ENCODE measurements at places on chromosomes 12 and 14. TPM values are rescaled to one million over a fixed set of nuclear protein-coding genes. Genes with fewer than 3 reads are reported as not detected.

GRCh38 chr12:50822082-50822481, 20.6 kb upstream of the TMPRSS12 start:
- DNase-seq = no peak

DNA sequence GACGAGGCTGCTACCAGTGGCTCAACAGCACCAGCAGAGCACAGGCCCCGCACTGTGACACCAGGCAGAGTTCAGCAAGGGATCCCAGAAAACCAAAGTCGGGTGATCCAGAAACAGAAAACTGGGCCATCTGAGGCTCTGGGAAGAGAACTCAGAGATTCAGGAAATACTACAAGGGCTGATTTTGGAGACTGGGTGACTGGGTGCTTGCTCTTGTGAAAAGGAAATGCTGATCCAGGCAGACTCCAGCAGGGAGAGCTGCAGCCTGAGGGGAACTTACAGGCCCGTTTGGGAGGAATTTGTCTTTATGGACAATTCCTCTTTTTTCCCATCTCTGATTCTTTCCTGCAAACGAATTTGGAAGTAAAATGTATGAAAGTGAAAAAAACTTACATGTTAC, 28.2 kb downstream of the FOXN3 start:
- DNase-seq = no peak

DNA sequence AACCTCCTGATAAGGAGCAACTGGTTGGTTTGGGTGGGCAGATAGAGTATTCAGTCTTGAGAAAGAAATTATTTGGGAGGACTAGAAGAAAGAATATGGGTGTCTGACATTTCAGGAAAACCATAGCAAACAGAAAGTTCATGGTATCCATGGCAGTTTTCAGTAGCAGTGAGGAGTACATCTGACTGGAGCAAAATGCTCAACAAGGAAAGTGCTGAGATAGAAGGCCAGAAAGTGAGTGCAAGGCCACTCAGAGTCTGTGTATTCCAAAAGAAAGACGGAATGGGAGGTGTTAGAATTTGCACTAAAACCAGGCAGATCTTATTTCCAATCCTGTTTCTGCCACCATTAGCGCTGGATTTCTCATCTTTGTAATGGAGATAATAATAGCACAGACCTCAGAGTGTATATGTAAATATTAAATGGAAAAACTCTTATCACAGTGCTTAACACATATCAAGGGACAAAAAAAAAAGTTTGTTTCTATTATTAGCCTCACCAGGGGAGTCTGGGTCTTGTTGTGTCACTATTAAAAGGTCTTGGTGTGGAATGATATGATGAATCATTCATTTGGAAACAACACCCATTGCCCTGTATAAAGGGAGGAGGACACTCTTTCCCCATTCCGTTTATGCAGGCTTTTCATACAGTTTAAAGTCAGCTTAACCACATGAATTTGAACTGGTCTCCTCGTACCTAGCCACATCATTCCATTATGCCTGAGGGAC, 349.8 kb downstream of the IPO8 start:
- no peak for DNase-seq

DNA sequence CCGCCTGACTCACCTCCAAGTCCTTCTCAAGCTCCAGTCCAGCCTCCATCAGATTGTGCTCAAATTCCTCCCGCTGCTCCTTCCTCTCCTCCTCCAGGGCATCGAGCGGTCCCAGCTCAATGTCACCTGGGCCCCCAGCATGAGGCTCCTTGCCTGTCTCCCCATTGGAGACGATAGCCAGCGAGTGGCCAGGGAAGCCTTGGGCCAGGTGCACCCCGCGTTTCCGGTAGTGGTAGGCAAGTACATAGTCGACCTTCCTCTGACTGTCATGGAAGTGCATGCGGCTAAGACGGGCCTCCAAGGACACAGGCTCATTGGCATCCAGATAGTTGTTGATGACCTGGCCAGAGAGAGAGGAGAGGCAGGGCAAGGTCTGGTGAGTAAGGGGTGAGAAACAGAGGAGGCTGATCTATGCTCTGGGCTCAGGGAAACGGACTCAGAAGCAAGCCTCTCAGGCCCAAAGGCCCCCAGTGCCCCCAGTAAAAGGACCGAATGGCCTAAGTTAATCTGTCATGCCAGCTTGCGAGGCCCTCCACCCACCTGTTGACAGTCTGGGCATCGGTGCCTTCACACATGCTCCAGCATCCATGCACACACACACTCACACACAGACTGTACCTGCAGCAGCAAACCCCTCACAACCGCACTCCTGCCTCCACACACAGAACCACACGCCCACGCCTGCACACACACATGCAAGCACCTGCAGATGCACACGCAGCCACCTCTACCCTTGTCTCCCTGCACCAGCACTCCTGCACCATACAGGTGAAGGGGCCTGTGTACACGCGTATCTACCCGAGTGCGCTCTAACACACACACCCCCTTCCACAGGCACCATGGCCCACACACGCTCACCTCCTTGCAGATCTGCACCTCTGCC, 23.8 kb downstream of the ANO2 start:
- no peak for DNase-seq

DNA sequence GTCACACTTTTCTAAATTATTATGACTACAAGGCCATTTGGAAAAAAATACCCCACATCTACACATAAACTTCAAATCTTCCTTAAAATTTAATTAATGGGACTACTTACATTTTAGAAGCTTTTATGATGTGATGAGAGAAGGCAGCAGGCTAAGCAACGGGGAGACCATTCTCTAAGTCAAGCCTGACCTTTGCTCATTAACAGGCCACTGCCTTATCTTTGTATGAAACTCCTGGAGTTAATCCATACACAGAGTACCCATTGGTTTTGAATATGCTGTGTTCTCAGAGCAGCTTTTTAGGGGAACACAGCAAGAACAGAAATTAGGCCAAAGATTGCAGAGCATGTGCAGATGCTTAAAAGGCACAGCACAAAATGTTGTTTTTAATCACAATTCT, 35.5 kb upstream of the LRIG3 start:
- DNase-seq = no peak

DNA sequence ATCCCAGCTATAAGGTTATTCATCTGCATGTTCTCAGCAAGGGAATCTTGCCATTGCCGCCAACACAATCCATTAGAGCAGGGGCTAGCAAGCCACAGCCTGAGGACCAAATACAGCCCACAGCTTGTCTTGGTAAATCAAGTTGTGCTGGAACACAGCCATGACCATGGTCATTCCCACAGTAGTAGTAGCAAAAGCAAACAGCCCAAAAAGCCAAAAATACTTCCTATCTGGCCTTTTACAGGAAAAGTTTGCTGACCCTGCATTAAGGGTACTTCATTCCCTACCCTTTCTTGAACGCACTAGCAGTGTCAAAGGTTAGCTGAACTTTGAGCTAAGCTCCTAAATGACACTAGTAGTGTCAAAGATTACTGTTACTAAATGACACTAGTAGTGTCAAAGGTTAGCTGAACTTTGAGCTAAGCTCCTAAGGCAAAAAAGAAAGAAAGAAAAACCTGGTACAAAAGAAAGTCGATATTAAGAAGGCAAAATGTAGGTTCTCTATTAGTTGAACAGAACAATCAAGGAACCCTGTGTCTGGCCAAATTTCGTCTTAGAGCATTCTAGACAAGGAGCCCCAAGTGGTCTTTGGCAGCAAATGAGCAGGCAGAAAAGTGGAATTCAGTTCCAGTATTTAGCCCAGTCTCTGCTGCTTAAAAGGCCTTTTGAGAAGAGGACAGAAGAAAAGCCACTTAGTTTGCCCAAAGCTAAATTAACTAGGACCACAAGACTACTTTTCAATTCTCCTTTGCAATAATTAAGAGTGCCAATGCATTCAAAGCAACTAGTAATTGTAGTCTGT, 67.7 kb downstream of the NT5DC3 start:
- DNase-seq = no peak

The ANAPC5 gene
- 79.7 TPM for total RNA-seq

The DDX23 gene
- 90.8 TPM for total RNA-seq
